GM23338 (cell line): ENCODE measurements at places on chromosomes 1 and 21.

GRCh38 chr1:206933333-206933945 is 11.7 kb upstream of the FCMR start:
- peak; percentile 86 for DNase-seq

GRCh38 chr1:222618880-222619596 is 1.1 kb downstream of the MIA3 start:
- peak; percentile 57 for DNase-seq

DNA sequence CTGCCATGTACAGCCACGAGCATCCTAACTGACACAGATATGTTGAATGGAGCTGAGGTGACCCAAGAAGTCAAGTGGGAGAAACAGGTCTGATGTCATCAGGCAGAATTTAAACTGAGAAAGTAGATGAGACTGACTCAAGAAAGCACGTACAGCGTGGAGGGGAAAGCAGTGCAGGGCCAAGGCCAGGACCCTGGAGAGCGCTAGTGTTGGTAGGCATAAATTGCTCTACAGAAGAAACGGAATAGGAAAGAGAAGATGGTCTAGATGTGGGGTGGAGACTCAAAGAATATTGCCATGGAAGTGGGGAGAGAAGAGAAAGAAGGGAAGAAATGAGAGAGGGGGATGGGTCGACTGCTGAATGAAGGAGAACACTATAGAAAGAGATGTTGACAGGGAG is 45.3 kb upstream of the GJB5 start:
- peak; percentile 28 for DNase-seq

GRCh38 chr1:185721553-185721952 is 12.6 kb upstream of the HMCN1 start:
- DNase-seq, result no peak

GRCh38 chr1:76176000-76176399 is 101.5 kb downstream of the ST6GALNAC3 start:
- DNase-seq, result no peak

DNA sequence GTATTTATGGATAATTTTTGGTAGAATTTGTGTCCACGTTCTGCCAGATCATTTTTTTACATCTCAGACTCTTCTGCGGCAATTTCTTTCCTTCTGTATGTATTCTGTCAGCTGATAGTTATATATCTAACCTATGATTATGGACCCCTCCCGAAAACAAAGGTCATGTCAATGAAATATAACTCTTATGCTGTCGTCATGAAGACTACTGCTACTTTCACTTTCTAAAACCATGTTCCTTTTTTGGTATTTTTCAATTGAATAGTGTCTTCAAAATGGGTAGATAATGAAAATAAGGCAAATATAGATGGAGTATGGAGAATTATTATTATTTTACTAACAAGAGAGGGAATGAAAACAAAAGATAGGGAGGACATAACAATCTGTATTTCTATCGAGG is 3.2 kb downstream of the ANGPTL1 start:
- no peak for DNase-seq

DNA sequence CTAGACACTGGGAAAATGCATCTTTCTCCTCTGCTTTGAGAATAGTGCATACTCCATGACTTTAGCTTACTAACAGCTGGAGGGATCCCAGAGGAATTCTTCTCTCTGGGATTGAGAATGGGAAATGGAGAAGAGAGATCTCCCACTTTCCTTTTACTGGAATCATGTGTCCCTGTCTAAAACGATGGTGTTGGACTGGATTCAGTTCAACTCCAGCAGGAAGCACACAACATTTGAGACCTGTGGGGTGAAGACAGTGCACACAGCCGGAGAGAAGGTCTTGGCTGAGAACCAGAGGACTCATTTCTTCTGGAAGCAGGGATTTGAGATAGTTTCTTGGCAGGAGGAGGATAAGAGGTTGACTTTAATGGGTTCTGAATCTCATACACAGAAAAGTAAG is 58.7 kb downstream of the TRABD2B start:
- no peak for DNase-seq

GRCh38 chr1:228077565-228078330 is 4.8 kb upstream of the ARF1 start:
- no peak for DNase-seq

DNA sequence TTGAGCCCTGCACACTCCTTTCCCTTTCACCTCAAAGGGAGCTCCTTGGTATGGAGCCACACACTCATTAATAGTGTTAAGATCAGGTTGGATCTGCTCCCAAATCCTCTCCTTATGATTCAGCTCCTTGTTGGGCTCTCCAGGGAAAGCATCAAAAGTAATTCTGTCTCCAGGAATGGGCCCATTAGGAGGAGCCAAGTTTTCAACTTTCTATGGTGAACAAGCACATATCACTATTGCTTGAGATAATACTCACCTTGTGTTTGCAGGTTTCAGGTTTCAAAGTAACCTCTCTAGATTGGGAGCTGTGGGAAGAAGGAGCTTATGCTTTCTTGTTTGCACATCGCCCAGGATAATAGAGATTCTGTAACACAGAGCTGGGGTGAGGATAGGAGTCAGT is 164.8 kb downstream of the TNFSF18 start:
- DNase-seq, result no peak

GRCh38 chr1:201791779-201792173 is 37.2 kb upstream of the IPO9 start:
- DNase-seq, result no peak

DNA sequence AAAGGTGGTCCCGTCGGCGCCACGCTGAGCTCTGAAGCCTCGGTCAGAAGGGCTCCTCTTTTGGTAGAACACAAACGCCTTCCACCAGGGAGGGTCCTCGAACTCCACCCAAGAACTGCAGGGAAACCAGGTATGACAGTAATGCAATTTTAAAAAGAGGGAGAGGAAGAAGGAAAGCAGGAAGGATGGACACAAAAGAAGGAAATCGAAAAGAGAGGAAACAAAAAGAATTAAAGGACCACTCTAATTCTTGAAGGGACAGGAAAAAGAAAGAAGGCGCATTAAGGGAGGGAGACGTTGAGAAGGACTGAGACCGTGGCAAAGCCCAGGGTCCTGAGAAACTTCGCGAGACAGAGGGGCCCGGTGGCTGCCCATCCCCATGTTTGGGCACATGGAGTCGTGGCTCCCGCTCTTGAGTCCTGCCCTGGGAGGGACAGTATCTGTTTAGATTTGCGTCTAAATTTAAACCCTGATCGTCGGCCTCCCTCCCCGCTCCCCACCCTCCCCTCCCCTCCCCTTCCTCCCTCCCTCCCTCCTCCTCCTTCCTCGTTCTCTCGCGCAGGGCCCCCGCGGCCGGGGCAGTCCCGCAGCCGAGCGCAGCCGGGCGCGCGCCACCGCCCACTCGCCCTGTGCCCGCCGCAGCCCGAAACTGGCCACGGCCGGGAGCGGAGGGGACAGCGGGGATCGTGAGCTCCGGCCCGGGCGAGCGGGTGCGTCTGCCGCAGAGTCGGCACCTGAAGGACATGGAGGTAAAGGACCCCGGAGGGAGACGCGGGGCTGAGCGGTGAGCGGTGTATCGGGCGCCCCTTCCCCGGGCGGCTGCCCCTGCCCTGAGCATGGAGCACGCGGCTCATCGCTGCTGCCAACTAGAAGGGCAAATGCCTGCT is at the start of gene RCSD1:
Gene RCSD1, plus strand, starts transcription at position 552 of the 887 bp plus-strand sequence. Its CDS starts 192 bp downstream, at position 744.
- peak; percentile 45 for DNase-seq

DNA sequence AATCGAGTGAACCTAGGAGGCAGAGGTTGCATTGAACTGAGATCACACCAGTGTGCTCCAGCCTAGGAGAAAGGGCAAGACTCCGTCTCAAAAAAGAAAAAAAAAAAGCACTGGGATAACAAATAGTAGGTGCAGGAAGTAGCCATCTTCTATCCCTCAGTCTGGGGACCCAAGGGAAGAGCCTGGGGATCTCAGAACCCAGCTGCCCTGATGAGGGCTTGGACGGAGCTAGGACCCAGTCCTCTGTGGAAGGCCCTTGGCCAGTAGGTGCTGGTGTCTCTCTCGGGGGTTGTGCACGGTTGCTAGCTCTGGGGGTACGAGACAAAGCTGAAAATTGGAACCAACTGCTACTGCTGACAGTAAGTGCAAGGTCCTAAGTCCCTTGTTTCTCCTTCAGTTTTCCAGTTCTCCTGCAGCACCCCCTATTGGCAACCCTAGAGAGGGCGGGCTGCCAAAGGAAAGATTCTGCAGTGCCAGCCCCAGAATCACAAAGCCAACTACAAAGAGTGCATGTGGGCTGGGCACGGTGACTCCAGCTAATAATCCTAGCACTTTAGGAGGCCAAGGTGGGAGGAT is 57.6 kb upstream of the KIF1B start:
- peak; percentile 76 for DNase-seq

DNA sequence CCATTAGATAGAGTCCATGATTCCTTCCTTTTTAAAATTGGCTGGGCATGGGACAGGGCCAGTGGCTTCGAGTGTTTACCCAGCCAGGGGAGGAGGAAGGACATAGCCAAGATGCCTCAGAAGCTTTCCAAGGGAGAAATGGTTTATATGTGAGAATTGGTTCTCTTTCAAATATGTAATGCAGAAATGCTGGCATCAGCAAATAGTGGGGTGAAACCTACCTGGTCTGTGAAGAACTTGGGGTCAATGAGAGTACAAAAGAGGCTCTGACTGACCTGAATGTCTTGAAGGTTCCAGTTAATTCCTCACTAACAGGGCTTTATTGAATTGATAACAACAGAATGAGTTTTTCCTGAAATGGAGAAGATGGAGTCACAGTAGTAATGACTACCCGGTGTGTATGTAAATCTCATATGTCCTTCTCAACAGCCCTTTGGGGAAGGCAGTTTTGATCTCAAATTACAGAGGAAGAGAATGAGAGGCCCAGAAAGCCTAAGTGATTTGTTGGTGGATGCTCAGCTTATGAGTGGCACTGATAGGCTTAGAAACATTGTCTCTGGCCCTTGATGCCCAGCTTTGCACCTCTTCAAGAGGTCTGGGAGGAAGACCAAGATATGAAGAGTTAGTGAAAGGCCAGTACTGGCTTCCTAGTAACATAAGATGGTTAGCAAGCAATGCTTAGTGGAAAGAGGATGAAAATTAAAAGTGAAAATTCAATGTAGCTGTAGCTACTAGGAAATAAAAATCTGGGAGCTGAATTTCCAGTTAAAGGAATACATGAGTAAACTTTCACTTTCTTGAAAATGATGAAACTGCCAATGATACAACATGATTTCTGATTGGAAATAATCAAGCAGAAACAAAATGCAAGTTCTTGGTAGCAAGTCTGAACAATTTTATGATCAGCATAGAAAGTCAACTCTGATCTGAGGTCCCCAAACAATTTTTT is 2.7 kb downstream of the ATF3 start:
- DNase-seq, result no peak

DNA sequence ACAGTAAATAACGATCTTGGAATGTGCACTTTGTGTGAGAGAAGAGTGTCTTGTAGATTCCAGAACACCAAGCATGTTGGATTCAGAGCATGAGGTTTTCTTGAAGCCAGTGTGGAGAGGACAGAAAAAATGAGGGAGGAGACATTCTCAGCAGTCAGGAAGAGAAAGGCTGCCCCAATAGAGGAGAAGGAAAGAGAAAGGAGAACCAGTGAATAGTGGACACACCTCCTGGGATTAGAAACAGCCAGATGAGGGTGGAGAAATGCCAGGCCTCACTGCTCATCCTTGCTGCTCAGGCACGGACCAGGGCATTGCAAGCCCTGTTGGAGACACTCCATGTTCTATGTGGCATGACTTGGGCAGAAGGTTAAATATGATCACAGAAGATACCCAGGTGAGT is 69.0 kb upstream of the KAZN start:
- DNase-seq, result no peak

DNA sequence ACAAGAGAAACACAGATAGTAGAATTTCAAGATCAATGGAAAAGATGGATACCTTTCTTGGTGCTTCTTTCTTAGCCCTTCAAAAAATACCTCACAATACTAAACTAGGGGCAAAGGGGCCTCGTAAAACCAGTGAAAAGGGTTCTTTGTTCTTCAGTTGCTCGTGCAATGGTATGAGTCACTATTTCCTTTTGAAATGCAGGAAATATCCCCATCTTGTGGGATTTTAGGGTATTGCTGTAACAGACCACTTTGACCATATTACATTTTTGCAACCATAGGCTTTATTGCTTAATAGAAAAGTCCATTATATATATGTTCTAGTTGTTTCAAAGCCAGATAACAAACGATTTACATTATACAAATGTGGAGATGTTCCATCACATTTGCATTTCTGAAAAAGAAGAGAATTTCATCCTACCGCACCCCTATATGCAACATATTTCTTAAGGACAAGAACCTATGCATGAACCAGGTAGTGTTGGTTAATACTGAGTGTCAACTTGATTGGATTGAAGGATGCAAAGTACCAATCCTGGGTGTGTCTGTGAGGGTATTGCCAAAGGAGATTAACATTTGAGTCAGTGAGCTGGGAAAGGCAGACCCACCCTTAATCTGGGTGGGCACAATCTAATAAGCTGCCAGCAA is 88.6 kb upstream of the PKN2 start:
- peak; percentile 67 for DNase-seq

- DNase-seq, result peak; percentile 24
Measured at GRCh38 chr1:171623651-171624331, 1.7 kb downstream of the MYOCOS start.

DNA sequence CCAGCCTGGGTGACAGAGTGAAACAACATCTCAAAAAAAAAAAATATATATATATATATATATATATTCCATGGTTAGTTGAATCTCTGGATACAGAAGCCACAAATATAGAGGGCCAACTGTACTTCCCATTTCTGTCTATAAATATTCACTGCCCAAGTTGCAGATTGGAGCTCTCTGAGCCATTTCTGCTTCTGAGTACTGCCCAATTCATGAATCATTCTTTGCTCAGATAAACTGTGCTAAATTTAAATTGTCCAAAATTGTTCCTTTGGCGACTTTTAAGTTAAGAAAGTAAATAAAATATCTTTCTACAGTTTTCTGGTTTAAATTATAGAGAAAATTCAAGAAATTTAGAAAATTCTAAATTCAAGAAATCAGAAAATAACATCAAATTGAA is 23.2 kb upstream of the C1orf146 start:
- DNase-seq, result no peak

GRCh38 chr1:84505493-84506001 is 639 bp upstream of the SPATA1 start:
- DNase-seq, result peak; percentile 74

DNA sequence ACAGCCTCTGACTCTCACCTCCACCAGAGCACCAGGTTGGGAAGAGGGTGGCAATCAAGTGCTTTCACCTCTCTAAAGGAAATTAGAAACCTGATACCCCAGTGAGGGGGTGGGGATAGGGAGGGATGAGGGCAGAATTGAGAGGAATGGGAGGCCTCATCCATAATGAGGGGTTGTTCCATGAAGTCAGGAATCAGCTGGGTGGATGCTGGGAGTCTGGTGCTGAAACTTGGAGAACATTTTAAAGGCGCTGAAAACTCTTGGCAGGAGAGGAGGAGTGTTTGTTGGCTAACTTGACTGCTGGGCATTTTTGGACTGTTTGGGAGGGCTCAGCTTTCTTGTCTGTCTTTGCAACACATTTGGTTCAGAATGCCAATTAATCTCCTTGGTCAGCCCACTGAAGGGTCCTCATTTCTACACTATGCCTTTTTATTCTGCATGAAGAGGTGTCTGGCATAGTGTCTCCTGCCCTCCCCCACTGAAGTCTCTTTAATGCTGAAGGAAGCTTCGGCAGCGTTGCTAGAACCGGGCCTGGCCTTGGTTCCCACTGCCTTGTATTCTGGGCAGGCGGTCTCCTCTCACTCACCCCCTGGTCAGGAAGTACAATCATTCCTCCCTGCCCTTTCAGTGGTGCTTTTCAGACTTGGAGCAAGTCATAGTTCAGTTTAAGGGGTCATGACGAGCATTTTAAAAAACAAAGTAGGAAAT is 2.2 kb downstream of the PHGDH start:
- DNase-seq, result peak; percentile 82
